Stimulated activated CD8-positive, alpha-beta memory T cell treated with anti-CD3 and anti-CD28 coated beads, Interleukin-4, amount 100 ng/mL, for 1 hour (primary cell): ENCODE measurements at places on chromosomes 4 and X.

- no peak for DNase-seq
Observed at GRCh38 chr4:40559585-40560465, 69.8 kb downstream of the RBM47 start.

GRCh38 chrX:119073911-119074310 lies 1.1 kb downstream of the CT47C1 start:
- no peak for DNase-seq

GRCh38 chr4:5812506-5813229 lies 80.2 kb downstream of the CRMP1 start:
- no peak for DNase-seq

DNA sequence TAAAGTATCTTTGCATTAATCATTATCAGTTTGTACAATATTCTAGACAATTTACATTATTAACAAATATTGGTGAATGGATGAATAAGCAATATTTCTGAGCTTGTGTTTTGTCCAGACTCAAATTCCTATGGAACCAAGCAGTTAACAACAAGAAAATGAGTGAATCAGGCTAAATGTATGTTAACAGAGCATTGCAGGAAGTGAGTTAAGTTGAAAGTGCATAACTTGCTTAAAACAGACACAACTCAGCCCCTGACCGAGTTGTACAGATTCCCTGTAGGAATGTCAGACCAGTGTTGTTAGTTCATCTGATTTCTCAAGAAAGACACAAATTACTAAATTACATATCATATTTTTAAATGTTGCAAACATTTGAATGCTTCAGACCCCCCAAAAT lies 23.7 kb upstream of the CSN1S1 start:
- no peak for DNase-seq

- no peak for DNase-seq
Observed at GRCh38 chrX:119669424-119670037, 23.4 kb downstream of the SEPTIN6 start.

- no peak for DNase-seq
Observed at GRCh38 chrX:3728454-3728853, 15.0 kb upstream of the PRKX start.

GRCh38 chr4:145774473-145774872 lies 94.5 kb downstream of the C4orf51 start:
- no peak for DNase-seq

DNA sequence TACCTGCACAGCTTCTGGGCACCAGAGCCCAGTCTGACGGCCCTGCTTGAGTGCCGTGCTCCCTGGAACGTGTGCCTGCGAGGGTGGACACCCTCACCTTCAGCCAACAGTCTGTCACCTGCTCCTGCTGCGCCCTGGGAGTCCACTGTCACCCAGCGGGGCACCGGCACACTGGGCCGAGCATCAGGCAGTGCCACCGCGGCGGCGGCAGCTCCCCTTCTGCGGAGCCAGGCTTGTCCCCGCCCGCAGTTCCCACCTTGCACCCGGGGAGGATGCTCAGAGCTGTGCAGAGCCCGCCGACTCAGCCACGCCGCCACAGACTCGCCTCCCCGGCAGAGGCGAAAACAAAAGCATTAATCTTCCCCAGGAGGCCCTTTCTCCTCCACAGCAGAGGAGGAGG lies 86.8 kb downstream of the ABLIM2 start:
- no peak for DNase-seq

- DNase-seq: no peak
Observed at GRCh38 chr4:86946868-86947500, 12.2 kb downstream of the AFF1 start.

- no peak for DNase-seq
Observed at GRCh38 chrX:145848448-145848847, 30.8 kb downstream of the SLITRK2 start.
